ENCODE measurements at places on chromosomes 2 and 18.

GRCh38 chr2:183123959-183124221 lies 353 bp upstream of the NUP35 start:
- DNase-seq, result no peak

GRCh38 chr2:44722026-44722625 lies 219.4 kb upstream of the SIX3 start:
- no peak for DNase-seq

- DNase-seq, result no peak
Measured at GRCh38 chr2:38661306-38661705, 4.6 kb upstream of the GALM start.

DNA sequence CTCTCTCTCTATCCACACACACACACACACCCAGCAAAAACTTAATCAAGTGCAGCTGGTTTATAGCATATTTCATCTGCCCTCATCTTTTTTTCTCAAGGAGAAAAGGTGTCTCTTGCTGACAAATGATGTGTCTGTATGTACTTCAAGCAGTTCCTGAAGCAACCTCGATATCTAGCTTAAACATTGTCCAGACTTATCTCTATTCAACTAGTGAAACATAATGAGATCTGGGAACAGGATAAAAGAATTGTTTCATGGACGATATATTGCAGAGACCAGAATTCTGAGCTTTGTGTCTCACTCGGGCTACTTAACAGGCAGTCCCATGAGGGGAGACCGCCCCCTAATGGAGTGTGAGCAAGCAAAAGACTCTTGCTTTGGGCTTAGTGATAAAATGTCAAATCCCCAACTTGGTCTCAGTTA lies 929.2 kb upstream of the SOX11 start:
- peak; percentile 56 for DNase-seq

DNA sequence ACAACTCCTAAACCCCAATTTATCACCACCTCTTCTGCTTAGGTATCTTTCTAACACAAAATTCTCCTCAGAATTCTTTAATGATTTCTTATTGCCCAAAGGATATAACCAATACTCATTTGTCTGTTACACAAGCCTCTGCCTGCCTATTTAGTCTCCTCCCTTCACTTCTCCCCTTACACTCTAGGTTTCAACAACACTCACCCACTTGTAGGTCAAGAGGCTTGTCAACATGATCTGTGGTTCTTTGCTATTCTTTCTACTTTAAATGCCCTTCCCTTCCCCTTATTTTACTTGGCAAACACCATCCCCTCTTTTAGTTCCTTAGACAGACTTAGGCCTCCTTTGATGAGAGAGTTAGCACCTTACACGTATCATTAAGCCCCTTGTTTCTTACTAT lies 69.0 kb upstream of the C2orf15 start:
- no peak for DNase-seq

- DNase-seq, result no peak
Measured at GRCh38 chr2:181910028-181910831, 18.7 kb downstream of the ITPRID2 start.

GRCh38 chr2:37529830-37530415 lies 141.5 kb downstream of the CDC42EP3 start:
- no peak for DNase-seq

DNA sequence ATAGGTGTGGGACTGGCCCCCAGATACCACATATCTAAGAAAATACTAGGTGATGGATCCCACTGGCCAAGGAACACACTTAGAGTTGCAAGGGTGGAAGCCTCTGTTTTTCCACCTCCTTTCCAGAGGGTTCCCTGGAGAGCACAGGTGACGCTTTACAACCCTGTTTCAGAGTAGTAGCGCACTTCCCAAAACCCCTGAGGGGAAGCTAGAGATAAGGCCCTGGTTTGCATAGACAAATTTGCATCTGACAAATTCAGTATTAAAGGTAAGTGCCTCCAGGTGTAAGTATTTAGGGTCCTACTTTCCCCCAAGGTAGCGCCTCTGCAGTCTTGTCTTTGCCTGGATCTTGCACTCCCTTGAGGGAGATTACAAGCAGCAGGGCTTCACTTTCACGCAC lies 474 bp upstream of the CERKL start:
- DNase-seq, result no peak

GRCh38 chr2:139813340-139813739 lies 1033.2 kb upstream of the NXPH2 start:
- no peak for DNase-seq

DNA sequence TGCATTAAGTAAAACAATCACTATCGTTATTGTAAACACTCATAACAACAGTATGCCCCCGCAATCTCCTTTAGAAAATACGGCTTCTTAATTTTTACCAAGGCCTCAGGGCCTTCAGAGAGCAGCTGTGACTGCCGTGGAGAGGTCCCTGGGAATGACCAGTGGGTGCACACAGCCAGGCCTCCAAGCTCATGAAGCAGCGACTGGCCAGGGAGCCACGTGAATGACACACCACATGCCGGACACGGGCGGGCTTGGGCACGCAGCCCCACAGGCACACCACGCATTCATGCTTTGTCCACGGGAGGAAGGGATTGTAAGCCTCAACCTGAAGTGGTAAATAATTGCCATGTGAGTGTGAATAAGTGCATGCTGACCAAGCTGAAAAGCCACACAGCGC lies 121.0 kb downstream of the EIPR1 start:
- DNase-seq, result no peak

DNA sequence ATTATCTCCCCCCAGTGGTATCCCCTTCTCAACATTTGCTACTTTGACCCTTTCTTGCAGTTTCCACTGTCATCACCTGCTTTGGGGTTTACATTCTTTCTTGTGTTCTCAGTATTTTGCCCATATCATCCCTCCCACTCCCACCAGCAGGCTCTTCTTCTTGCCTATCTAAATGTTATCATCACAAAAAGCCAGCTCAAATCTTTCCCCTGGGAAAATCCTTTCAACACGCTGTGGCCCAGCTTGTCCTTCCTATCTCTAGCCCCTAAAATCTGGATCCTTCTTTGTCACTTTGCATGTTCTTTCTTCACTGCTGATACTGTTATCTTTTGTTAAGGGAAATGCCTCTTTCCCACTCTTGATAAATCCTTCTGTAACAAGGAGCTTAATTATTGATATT lies 138.2 kb downstream of the RAD51AP2 start:
- no peak for DNase-seq

DNA sequence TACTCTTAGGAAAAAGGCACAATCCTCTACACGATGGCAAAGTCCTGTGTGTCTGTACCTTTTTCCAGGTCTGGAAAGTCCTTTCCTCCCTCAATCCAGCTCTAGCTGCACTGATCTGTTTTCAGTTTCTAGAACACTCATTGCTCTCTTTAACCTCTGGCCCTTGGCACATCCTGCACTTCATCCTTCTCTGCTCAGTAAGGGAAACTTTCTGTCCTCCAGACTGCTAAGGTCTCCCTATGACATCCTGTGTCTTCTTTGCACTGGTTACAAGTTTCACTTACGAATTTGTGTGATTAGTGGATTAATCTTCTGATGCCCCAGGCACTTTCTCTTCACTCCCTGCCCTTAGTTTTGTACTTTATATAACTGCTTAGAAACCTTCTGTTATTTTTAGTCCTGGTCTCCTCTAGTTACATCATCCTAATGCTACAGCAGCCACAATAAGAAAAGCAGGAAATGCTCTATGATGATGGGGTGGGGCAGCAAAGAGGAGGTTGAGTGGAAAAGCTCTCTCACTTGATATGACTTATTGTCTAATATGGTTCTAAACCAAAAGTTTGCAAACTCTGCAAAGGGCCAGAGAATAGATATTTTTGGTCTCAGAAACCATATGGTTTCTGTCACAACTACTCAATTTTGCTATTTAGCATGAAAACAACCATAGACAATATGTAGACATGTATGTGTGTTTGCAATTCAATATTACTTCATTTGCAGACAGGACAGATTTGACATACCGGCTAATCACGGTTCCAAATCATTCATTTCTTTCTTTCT lies 568.2 kb downstream of the THSD7B start:
- no peak for DNase-seq

DNA sequence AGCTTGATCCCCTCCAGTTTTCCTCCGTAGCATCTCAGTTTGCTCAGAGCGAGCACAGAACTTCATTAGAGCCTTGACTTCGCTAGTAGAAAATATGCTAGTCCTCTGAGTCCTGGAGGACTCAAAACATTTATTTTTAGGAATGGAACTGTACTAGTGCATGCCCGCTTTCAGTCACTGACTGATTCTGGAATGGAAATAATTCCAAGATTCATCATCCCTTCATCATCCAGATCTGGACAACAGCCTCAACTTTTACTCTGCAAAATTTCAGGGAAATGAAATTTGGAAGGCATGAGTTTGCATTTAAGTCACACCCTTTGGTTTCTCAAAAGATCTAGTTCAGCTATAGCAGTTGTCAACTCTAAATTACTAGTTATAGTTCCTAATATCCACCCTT lies 304.6 kb downstream of the XIRP2 start:
- no peak for DNase-seq

GRCh38 chr2:117064021-117064420 lies 750.5 kb upstream of the DDX18 start:
- no peak for DNase-seq

DNA sequence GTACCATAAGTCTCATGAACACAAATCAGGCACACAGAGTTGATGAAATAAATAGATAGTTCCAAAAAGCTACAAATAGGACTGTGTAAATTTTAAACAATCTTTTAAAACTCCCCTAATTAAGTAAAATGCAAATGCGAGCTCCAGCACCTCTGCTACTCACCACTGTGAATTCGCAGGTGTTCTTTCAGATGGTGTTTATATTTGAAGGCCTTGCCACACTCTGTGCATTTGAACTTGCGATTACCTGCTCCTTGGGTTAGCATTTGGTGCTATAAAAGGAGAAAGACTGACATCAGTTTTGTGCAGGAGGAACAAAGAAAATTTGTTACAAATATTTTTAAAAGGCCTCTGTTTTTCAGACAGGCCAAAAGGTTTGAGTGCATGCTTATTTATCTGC lies 118.9 kb downstream of the ZEB2 start:
- no peak for DNase-seq

Data from nephron progenitor cell (in vitro differentiated cells).